Stimulated activated CD4-positive, alpha-beta T cell treated with anti-CD3 and anti-CD28 coated beads, Interleukin-1b, Interleukin-23, amount 100 ng/mL, for 1 hour (primary cell): ENCODE measurements at places on chromosomes 7 and 10.
A peak's percentile ranks its signal among the peaks of the same experiment; 100 is the strongest.

- no peak for DNase-seq
Measured at GRCh38 chr7:93178213-93178612, 30.0 kb upstream of the SAMD9L start.

- no peak for DNase-seq
Measured at GRCh38 chr10:16799621-16800020, 17.6 kb downstream of the RSU1 start.

DNA sequence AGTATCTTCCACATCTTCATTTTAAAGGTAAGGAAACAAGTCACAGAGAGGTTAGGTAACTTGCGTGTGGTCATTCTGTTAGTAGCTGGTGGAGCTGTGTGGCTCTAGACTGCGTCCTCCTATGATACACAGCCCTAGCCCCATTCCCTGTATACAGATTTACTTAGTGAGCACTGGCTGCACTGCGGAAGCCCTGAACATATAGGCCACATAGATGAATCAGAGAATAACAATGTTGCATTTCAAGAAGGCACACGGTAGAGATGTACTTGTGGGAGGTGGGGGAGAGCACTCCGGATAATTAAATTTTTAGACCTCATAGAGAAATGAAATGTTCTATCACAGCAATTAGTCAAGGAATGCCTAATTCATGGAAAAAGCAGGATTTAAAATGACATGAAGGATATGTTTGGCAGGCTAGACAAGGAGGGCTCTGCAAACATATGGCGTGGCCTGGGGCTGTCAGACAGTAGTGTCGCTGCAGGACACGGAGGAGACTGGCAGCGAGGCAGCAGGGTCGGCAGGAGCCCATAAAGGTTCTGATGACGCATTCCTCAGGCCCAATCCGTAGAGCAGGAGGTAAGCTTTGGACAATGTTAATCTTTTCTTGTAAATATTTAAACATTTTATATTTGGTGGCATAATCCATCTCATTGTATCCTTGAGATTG is 29.5 kb downstream of the RAB11FIP2 start:
- no peak for DNase-seq

DNA sequence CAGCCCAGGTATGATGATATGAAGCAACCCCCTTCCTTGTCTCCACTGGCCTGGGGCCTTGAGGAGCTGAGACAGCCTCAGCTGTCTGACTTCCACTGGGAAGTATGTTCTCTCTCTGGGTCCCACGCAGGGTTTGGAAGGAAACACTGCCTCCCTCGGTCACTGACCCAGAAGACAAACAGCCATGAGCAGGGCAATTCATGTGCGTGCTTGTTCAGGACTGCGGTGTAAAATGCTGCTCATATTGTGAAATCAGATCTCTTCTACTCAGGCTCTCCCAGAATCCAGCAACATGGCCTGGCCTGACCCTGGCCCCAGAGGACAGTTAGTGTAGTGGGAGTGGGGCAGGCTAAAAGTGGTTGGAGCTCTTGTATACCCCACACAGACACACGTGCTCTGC is 2.8 kb downstream of the CLCN1 start:
- DNase-seq: no peak

DNA sequence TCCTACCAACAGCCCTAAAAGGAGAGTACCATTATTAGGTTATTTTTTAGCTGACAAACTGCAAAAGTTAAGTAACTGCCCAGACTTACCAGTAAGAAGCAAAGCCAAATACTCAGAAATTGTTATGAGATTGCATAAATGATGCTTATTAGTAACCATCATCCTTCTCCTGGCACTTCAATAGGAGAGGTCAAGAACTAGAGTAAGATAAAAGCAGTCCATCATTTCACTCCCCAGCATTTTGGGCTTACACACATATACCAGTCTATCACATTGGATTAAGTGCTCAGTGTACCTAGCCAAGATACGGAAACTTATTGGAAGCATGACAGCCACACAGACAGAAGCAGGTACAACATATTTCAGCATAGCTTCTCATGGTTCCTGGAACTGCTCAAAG is 142.8 kb upstream of the EGR2 start:
- no peak for DNase-seq

- no peak for DNase-seq
Measured at GRCh38 chr10:130744631-130745030, 566.9 kb downstream of the TCERG1L start.

DNA sequence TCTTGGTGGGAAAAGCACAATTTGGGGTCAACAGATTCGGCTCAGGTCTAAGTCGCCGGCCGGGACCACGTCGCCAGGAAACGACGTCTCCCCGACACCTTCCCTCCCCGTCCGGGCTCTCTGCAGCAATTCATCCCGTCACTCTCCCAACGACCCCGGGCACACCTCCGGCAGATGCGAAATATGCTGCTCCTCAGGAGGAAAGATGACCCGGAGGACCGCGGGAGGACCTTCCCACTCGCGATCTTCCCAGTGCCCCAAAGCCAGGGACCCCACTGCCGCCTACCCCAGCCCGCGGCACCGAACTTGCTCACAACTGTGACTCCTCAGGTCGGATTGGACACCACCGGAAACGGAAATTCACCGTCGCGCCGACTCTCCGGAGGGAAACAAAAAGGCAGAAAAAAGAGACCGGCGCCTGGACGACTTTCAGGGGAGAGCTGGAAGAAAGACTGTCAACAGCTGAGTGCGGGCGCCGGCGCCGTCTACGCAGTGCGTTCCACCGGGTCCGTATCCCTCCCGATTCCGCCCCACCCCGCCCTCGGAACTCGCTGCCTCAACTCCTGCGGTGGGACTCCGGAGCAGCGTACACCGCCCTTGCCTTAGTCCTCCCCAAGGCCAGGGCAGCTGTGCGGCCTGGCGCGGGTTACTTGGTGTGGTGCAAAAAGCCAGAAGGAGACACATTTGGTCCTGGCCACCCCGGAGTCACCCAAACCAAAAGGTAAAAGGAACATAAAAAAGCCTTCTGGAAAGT is 13.8 kb upstream of the SEC24C start:
- DNase-seq: peak; percentile 69

GRCh38 chr7:103955985-103956384 is 33.5 kb downstream of the RELN start:
- no peak for DNase-seq

- no peak for DNase-seq
Measured at GRCh38 chr10:58721601-58722281, 209.1 kb downstream of the BICC1 start.

DNA sequence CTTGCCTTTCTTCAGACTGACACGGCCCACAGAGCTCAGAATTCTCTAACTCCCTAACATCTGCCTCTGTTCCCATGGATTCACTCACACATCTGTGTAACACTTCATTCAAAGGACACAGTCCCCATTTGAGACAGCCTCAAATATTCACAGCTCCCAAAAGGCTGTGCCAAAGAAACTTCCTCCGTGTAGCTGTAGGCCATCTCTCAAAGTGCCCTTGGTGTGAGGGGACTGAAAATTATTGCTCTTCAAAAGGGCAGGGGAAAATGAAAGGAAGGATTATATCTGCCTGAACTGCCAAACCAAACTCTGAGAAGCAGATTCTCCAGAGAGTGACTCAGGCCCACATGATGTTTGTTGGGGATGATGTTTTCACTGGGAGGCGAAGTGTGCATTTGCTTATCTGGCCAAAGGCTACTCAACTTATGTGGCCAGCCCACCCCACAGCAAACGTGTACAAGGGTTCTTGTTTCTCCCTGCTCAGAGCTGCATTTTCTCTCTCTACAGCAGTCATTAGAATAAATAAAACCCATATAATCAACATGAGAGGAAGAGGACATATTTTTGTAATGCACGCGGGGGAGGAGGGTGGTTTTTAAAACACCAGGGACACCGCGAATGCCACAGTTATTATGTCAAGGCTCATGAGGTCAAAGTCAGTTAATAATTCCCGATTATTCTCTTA is 302.4 kb upstream of the NFE2L3 start:
- no peak for DNase-seq

DNA sequence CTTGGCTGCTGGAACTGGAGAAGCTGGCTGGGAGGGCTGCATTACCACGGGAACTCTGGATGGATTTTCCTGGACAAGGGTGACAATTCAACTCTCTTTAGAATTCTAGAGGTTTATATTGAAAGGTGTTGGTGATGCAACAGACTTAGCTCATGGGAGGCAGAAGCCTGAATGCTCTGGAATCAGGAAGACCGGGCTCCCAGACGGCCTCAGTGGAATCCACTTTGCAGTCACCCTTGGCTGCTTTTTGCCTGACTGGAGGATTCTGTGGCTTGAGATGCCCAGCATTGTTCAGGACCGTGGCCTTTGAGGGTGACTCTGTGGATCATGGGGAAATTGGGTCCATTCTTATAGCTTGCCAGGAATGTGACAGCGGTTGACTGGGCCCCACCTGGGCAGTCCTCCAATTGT is 32.3 kb downstream of the PYROXD2 start:
- DNase-seq: no peak

DNA sequence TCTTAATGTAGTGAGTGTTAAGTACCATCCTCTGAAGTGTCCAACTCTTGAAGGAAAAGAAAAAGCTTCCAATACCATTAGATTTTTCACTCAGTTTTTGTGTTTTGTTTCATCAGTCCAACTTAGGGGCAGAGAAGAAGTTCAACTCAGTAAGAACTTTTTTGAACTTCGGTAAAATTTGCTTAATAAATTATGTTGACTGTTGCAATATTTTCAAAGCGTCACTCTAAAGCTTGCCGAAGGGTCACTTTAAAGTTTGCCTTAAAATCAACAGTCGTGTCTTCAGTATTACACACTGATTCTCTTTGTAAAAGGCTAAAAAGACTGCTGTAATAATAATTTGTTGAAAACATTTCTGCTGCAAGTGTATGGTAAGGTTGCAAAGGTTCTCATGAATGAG is 17.6 kb downstream of the CD36 start:
- DNase-seq: no peak

DNA sequence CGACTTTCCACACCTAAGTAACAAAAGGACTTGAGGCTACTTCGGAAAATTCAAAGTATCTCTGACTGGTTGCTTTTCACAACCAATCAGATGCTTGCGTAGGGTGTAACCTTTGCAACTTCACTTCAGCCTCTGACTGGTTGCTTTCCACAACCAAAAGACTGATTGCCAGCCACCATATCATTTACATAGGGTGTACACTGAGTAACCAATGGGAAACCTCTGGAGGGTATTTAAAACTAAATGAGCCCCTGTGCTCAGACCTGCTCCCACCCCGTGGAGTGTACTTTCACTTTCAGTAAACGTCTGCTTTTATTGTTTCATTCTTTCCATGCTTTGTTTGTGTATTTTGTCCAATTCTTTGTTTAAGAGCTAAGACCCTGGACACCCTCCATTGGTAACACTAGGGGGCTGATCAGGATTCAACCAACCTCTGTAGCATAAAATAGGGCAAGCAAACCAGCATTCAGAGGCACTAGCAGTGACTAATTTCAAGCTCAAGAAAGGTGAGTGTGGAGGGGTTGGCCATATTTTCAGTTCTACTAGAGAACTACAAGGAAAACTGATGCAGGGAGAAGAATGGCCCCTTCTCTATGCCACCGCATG is 390.8 kb downstream of the POM121L12 start:
- DNase-seq: no peak

GRCh38 chr10:122494833-122495232 is 33.5 kb downstream of the HTRA1 start:
- DNase-seq: no peak

DNA sequence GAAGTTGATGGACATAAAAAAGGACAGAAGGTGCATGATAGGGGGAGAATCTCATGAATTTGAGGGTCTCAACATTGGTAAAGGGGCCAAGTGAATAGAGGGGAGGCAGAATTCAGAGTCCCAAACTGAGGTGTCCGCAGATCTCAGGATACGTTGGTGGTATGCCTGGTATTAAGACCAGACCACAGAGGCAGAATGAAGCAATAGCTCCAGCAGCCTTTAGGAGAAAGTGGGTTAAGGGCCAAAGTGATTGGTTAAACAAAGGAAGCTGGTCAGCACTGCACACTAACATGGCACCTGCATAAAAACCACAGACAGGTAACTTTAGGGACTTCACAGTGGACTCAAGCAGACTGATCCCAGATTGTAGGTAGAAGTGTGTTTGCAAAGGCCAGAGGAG is 37.5 kb downstream of the MEST start:
- DNase-seq: no peak

GRCh38 chr10:121956111-121957061 is 18.6 kb downstream of the NSMCE4A start:
- no peak for DNase-seq

DNA sequence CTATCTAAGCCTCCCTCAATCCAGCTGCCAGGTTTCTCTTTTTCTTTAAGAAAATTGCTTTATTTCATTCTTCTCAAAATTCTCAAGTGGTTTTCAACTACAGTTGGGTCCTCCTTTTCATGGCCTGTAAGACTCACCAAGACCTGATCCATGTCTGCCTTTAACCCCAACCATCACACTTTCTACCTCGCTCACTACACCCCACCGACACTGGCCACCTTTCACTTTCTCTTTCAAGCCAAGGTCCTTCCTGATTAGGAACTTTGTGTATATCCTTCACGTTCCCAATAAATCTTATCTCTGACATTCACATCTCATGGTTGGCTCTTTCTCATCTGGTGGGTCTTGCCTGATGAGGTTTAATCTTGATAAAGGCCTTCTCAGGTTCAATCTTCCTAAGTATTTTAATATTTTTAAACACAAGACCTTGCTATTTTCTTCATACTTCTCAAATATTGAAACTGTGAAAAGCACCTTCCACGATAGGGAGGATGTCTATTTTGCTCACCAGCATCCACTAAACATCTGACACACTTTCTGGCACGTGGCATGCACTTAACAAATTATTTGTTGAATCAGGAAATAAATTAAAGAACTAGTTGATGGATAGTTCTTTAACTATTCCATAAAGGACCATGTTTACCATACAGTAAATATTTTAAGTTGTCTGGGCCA is 624.8 kb downstream of the GRID1 start:
- no peak for DNase-seq

DNA sequence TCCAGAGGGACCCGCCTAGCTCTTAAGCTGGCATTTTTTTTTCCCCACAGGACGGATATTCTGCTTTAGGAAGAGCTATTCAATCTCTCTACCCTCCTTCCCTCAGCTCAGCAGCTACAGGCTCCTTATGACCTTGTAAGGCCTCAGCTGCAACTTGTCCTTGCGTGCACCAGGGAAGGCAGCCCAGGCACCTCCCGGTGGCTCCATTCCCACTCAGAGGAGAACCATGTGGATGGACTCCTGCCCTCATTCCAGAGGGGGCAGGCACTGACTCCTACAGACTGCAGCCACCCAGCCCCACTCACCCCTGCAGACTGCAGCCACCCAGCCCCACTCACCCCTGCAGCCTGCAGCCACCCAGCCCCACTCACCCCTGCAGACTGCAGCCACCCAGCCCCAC is 73.7 kb downstream of the ITIH5 start:
- no peak for DNase-seq

DNA sequence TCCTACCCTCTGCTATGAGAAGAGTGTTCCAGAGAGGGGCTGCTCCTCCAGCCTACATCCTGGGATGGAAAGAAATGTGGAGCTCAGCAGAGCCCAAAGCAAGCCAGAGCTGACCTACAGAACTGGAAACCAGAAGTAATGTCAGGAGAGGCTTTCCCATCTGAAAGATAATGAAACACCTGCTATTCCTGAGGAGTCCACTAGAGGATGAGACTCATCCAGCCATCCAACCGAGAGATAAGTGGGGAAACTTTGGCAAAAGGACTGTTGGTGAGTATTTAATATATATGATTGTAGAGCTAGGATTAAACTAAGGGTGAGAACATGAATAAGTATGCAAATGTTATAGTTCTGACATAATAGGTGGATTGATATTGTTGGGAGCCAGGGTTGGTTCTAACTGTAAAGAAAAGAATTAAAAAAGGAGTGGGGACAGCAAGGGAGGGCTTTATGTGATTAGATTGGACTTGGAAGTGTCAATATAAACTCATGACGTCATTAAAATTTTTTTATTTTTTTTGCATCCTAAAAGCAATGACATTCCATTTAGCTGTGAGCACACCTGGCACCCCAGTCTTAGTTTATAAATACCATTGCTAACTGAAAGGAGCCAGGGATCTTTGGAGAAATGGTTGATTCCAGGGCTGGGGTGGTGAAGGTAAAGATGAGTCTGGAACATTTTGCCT is 312.8 kb upstream of the NFE2L3 start:
- no peak for DNase-seq
